Activated CD4-positive, CD25-positive, alpha-beta regulatory T cell treated with anti-CD3 and anti-CD28 coated beads, Interleukin-2, amount 50 U/mL, for 16 hours (primary cell): ENCODE measurements at places on chromosomes 12 and 14.

DNA sequence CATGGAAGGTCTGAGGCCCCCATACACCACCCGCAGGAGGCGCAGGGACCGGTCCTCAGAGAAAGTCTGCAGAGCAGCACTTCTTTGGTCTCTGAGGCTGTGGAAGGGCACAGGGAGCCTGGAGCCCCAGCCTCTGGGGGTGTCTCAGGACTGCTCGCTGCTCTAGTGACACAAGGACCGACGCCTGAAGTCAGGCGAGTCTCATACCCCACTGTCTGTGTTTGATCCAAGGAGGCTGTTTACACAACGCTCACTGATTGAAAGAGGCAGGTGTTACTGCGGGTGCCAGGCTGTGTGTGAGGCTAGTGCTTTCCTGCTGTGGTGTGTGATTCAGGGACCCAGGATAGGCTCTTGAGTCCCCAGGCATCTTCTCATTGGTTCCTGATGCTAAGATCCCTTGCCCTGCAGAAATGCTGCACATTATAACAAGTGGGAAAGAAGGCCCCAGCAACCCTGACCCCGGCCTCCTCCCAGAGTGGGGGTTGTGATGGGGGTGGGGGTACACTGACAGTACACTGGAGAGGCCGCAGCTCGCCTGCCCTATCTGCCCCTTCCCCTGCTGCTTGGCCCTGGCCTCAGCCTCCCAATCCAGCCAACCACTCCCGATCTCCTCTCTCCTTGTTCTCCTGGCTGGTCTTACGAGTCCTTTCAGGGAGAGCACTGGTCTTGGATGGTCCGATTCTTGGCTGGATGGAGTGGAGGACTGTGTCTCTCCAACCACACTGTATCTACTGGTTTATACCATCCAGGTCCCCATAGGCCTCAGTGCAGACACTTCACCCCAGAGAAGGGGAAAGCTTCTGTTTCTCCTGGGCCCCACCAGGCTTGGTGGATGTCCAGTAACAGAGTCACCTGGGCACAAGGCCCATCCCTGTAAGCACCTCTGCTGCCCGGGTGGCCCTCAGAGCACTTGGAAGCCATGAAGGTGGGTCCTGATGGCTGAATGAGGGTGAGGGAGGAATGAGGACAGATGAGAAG is 6.6 kb downstream of the CACNA2D4 start:
- no peak for DNase-seq

DNA sequence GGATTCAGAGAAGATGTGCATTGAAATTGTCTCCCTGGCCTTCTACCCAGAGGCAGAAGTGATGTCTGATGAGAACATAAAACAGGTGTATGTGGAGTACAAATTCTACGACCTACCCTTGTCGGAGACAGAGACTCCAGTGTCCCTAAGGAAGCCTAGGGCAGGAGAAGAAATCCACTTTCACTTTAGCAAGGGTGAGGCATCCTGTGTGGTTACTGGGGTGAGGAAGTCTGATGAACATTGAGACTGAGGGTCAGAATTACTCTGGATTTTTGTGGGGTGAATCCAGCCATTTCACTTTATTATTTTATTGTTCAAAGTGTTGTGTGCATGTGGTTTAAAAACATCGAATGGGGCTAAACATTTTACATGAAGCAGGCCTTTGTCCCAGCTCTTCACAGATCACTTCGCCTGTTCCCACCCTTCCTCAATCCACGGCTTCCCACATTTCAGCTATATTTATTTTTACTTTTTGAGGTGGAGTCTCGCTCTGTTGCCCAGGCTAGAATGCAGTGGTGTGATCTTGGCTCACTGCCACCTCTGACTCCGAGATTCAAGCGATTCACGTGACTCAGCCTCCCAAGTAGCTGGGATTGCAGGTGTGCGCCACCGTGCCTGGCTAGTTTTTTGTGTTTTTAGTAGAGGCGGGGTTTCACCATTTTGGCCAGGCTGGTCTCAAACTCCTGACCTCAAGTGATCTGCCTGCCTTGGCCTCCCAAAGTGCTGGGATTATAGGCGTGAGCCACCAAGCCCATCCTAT is 40.6 kb downstream of the SUPT16H start:
- DNase-seq = no peak

- no peak for DNase-seq
These were observed 38.0 kb downstream of the DPF3 start for GRCh38 chr14:72855913-72856312.

GRCh38 chr12:46460682-46461210 is 88.2 kb upstream of the SLC38A2 start:
- DNase-seq = no peak

DNA sequence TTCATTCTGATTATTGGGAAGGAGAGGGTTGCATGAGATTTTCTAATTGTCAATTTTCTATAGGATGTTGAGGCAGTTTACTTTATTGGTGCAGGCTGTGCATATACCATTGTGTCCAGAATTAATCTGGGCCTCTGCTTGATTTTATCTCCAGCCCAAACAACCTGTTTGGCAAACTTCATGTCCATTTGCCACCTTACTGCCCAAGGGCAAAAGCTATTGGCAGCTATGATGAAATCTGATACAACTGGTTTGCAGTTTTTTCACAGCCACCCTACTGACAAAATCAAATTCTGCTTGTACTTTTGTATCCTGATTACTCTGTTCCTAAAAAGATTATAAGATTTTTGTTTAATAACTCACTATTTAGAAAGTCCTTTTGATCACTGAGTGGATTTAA is 789.2 kb upstream of the FBXO33 start:
- DNase-seq = no peak

GRCh38 chr14:24115422-24116127 is 826 bp upstream of the NRL start:
- no peak for DNase-seq

DNA sequence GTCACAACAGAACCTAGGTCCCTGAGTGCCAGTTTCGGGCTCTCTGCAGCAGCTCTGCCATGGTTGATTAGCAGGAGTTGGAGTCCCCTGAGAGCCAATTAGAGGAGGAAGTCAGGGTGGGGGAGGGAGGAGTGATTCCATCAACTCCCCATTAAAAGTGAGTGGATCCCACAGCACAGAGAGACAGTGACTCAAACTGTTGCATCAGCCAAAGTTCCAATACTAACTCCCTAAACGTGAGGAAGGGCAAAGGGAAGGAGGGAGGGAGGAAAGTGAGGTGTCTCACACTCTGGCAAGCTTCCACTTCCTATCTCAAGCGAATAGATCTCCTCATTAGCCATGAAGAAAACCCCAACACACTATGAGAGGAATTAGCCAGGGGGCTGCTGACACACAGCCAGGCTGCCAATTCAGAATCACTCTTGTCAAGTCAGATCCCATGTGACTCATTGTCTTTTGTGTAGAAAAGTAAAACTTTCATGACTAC is 23.6 kb downstream of the OR11H4 start:
- no peak for DNase-seq

DNA sequence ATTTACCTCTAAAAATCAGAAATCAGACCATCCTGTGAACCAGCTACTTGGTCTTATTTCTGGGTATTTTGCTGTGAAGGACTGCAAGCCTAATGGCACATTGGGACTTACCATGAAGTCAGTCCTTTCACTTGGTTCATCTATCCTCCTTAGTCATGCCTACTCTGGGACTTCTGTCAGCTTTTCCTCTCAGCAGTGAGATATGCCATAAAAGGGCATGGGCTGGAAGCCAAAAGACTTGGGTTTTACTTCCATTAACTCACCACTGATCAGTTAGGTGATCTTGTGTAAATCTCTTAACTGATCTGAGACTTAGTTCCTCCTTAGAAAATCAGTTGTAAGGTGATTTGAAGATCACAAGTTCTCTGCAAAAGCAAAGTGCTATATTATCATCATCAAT is 116.5 kb downstream of the PAH start:
- DNase-seq = no peak

GRCh38 chr12:68786929-68787328 is 21.0 kb upstream of the MDM2 start:
- no peak for DNase-seq

GRCh38 chr12:70828351-70828750 is 92.2 kb downstream of the PTPRR start:
- no peak for DNase-seq
